ENCODE measurements at places on chromosomes 3 and 15.

GRCh38 chr3:33773637-33774036, 24.8 kb upstream of the PDCD6IP start:
- H3K36me3 ChIP-seq = no peaks in the 10 kb centered on the region
- no peak overlapping the region for H3K27ac ChIP-seq
- H3K4me1 ChIP-seq = no peaks in the 10 kb centered on the region
- H3K27me3 ChIP-seq = no peaks in the 10 kb centered on the region

- DNase-seq = peak; percentile 68
- peaks cover 94% of the 10 kb centered on the region for H3K27me3 ChIP-seq
- H3K4me3 ChIP-seq = peak within 1 kb of the TSS; percentile 71
- H3K27ac ChIP-seq = no peak within 1 kb of the TSS
- no peaks in the 10 kb centered on the region for H3K36me3 ChIP-seq
- no peaks in the 10 kb centered on the region for H3K4me1 ChIP-seq
These were observed at the start of gene WNT7A for GRCh38 chr3:13879946-13880810. WNT7A (minus strand) TSS chr3:13880071; CDS start chr3:13879816, 255 bp downstream.

GRCh38 chr15:60110909-60111308, 106.8 kb downstream of the FOXB1 start:
- H3K27me3 ChIP-seq = peaks cover 8% of the 10 kb centered on the region
- peak overlapping the region; percentile 25 for H3K27ac ChIP-seq
- DNase-seq = no peak
- peaks cover 23% of the 10 kb centered on the region for H3K4me1 ChIP-seq
- H3K36me3 ChIP-seq = peaks cover 15% of the 10 kb centered on the region

DNA sequence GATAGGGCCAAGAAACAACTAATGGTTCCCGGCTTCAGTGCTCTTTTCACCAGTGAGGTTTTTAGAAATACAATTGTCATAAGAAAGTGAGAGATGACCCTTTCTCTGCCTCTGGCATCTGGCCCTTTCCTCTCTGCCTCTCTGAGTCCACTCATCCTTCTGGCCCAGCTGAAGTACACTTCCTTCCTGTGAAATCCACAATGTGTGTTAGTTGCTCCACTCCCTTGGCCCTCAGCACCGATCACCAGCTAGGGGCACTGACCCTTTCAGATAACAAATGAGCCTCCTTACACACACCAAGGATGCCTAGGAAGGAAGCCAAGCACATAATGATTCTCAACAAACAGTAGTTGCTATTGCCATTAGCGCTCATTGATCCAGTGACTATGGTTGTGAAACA, 2.9 kb upstream of the CAV3 start:
- DNase-seq = no peak
- H3K4me1 ChIP-seq = peaks cover 11% of the 10 kb centered on the region
- H3K4me3 ChIP-seq = no peak overlapping the region
- H3K27ac ChIP-seq = no peak overlapping the region
- peaks cover 4% of the 10 kb centered on the region for H3K36me3 ChIP-seq

GRCh38 chr3:184746131-184747120, 34.6 kb upstream of the MAGEF1 start:
- peaks cover 11% of the 10 kb centered on the region for H3K27me3 ChIP-seq
- H3K36me3 ChIP-seq = no peaks in the 10 kb centered on the region
- no peak overlapping the region for H3K27ac ChIP-seq
- H3K4me1 ChIP-seq = peaks cover 42% of the 10 kb centered on the region

DNA sequence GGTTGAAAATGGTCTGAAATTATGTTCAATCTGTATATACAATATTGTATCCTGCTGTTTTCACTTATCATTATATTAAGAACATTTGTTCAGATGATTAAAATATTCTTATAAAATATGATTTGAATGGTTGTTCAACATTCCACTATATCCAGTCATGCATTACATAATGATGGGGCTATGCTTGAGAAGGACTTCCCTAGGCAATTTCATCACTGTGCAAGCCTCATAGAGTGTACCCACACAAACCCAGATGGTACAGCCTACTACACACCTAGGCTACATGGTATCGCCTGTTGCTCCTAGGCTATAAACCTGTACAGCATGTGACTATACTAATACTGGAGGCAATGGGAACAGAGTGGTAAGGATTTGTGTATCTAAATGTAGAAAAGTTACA, 30.5 kb downstream of the SLC7A14 start:
- no peak for DNase-seq
- H3K4me3 ChIP-seq = no peak overlapping the region
- H3K27me3 ChIP-seq = no peaks in the 10 kb centered on the region
- no peak overlapping the region for H3K27ac ChIP-seq
- no peaks in the 10 kb centered on the region for H3K4me1 ChIP-seq

DNA sequence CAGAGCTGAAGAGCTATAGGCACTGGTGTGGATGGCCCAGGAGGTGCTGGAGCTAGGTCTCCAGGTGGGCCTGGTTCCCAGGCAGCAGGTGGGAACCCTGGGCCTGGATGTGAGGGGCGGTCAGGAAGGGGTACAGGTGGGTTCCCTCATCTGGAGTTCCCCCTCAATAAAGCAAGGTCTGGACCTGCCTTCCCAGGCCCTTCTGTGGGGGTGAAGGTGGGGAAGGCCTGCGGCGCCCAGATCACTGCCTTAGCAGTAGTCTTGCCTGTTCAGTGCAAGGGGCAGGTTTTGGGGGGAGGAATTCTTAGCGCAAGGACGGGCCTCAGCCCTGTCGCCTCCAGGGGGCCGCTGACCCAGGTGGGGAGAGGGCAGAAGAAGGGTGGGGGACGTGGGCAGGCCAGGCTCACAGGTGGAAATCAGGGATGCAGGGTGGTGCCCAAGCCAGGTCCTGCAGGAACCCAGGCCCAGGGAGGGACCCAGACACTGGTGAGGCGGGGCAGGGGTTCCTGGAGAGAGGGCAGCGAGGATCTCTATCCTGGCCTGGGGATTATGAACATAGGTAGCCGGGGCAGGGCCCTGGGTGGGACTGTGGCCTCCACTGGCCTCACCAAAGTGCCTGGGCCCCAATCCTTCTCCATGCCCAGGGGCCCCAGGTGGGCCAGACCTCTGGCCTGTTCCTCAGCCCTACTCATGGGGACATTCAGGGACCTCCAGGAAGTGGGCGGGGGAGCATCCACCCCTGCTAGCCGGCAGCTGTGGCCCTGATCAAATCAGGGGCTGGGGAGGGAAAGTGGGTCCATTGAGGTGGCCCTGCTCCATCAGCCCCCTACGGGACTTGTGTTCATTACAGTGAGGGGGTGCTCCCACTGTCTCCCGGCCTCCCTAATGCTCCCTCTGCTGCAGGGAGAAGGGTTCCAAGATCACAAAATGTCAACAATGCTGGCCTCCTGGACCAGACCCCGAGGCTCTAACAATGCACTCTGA, 25.3 kb downstream of the HDAC11 start:
- no peaks in the 10 kb centered on the region for H3K36me3 ChIP-seq
- no peaks in the 10 kb centered on the region for H3K27me3 ChIP-seq
- H3K4me3 ChIP-seq = no peak overlapping the region
- no peak overlapping the region for H3K27ac ChIP-seq

GRCh38 chr15:64454282-64454681, 6.1 kb upstream of the ZNF609 start:
- H3K27me3 ChIP-seq = no peaks in the 10 kb centered on the region
- no peak overlapping the region for H3K27ac ChIP-seq
- DNase-seq = no peak
- H3K4me3 ChIP-seq = no peak overlapping the region

- peaks cover 4% of the 10 kb centered on the region for H3K4me1 ChIP-seq
- no peak overlapping the region for H3K27ac ChIP-seq
- H3K27me3 ChIP-seq = no peaks in the 10 kb centered on the region
These were observed 85.7 kb upstream of the SOX2 start for GRCh38 chr3:181626036-181626435.

GRCh38 chr15:61840090-61840489, 220.2 kb downstream of the VPS13C start:
- DNase-seq = no peak
- H3K4me1 ChIP-seq = peaks cover 6% of the 10 kb centered on the region
- peaks cover 2% of the 10 kb centered on the region for H3K27me3 ChIP-seq
- H3K4me3 ChIP-seq = no peak overlapping the region

GRCh38 chr3:58518291-58518789, 18.6 kb downstream of the ACOX2 start:
- no peaks in the 10 kb centered on the region for H3K27me3 ChIP-seq
- no peak overlapping the region for H3K4me3 ChIP-seq
- no peak for DNase-seq
- peaks cover 41% of the 10 kb centered on the region for H3K4me1 ChIP-seq
- H3K27ac ChIP-seq = peak overlapping the region; percentile 38

- H3K27me3 ChIP-seq = peaks cover 3% of the 10 kb centered on the region
- DNase-seq = no peak
- H3K4me1 ChIP-seq = peaks cover 71% of the 10 kb centered on the region
- H3K4me3 ChIP-seq = no peak overlapping the region
- H3K27ac ChIP-seq = no peak overlapping the region
- H3K36me3 ChIP-seq = peaks cover 22% of the 10 kb centered on the region
These were observed 355.0 kb downstream of the ERC2 start for GRCh38 chr3:56113231-56113630.

DNA sequence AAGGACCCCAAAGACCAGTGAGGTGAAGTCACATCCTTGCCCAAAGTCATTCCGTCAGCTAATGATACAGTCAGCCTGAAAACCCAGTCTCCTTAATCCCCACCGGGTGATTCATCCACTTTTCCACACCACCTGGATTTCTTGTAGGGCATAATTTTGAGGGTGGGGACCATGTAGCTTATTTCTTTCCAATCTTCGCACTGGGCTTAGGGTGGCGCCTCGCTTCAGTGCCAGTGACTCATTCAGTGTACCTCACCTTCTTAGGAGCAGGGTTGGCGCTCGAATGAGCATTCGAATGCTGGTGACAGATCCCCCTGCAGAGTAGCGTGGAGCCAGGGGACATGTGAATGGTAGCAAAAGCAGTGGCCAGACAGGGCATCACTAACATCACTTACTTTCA, 24.0 kb downstream of the BMF start:
- peaks cover 3% of the 10 kb centered on the region for H3K36me3 ChIP-seq
- no peak overlapping the region for H3K27ac ChIP-seq
- H3K4me1 ChIP-seq = peaks cover 62% of the 10 kb centered on the region
- no peak for DNase-seq
- peaks cover 28% of the 10 kb centered on the region for H3K27me3 ChIP-seq

- DNase-seq = no peak
- peaks cover 86% of the 10 kb centered on the region for H3K36me3 ChIP-seq
- H3K27me3 ChIP-seq = no peaks in the 10 kb centered on the region
- no peak overlapping the region for H3K4me3 ChIP-seq
- no peak overlapping the region for H3K27ac ChIP-seq
These were observed 23.0 kb downstream of the RBM5 start for GRCh38 chr3:50111757-50112156.

- H3K4me3 ChIP-seq = no peak overlapping the region
- DNase-seq = no peak
- H3K27ac ChIP-seq = no peak overlapping the region
- H3K4me1 ChIP-seq = peaks cover 5% of the 10 kb centered on the region
These were observed 3.9 kb upstream of the MUSTN1 start for GRCh38 chr3:52838561-52839267.

DNA sequence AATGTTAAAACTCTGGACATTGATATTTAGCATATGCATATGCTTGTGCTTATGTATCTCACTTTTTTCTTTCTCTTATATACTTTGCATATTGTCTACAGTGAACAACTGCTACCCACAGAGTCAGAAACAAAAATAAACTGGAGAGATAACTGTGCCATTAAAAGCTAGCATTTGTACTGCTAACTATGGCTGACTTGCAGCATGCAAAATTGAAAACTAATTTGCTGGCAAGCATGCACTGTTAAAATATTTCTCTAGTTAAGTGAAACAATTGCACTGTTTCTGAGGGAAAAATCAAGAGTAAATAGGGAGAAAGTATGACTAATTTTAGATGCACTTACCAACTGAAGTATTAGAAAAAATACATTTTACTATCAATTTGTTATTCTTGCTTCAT, 177.8 kb downstream of the CBLB start:
- H3K27me3 ChIP-seq = no peaks in the 10 kb centered on the region
- H3K36me3 ChIP-seq = peaks cover 6% of the 10 kb centered on the region
- no peak overlapping the region for H3K27ac ChIP-seq
- H3K4me1 ChIP-seq = peaks cover 4% of the 10 kb centered on the region
- H3K4me3 ChIP-seq = no peak overlapping the region

DNA sequence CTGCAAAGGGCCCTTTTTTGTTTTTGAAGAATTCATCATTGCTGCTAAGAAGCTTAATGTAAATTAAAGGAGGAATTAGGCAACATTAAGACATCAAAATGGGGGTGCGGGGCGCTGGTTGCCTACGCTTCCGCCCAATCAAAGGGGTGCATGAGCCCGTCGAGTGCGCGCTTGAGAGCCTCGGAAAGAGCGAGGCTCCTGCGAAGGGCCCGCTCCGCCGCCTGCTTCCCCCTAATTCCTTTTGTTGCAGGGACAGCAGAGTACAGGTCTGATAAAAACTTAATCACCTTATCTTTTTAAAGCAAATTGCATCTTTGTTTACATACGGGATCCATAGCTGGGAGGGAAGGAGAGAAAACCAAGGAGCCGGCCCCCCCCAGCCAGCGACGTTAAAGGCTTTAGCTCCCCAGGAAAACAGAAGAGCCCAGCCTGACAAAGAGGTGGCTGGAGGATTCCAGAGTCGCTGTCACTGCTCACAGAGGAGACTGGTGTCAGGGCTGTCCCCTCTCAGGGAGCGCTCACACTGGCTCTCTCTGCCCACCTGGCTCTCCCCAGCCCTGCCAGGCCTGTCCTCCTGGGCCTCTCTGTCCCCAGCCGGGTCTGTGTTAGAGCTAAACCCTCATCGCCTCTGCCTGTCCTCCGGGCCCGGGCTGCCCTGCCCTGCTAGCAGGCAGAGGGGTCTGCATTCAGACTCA, 67.3 kb downstream of the DNAJB8 start:
- H3K36me3 ChIP-seq = no peaks in the 10 kb centered on the region
- H3K27ac ChIP-seq = no peak overlapping the region
- no peak overlapping the region for H3K4me3 ChIP-seq
- H3K27me3 ChIP-seq = no peaks in the 10 kb centered on the region
- no peak for DNase-seq

- no peaks in the 10 kb centered on the region for H3K27me3 ChIP-seq
- peaks cover 37% of the 10 kb centered on the region for H3K4me1 ChIP-seq
- no peak for DNase-seq
- H3K36me3 ChIP-seq = no peaks in the 10 kb centered on the region
These were observed 1.3 kb upstream of the MESD start for GRCh38 chr15:80990955-80991354.

DNA sequence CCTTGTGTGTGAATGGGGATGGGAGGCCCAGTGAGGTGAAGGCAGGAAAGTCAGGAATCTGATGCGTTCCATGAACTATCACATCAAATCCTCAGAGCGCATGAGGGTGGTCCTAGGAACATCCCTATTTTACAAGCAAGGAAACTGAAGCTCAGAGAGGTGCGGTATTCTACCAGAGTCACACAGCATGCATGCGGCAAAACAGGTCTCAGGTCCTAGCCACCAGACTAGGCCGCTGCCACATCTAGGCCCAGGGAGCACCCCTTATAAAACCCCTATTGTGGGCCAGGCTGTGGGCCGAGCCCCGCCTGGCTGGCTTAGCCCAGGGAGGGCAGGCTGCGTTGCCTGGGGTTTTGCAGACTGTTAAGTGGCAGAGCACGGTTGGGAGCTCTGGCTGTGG, 17.9 kb upstream of the GRIP2 start:
- peaks cover 26% of the 10 kb centered on the region for H3K4me1 ChIP-seq
- H3K36me3 ChIP-seq = no peaks in the 10 kb centered on the region
- no peak overlapping the region for H3K4me3 ChIP-seq
- no peak overlapping the region for H3K27ac ChIP-seq
- no peaks in the 10 kb centered on the region for H3K27me3 ChIP-seq

- no peaks in the 10 kb centered on the region for H3K27me3 ChIP-seq
- H3K27ac ChIP-seq = peak overlapping the region; percentile 84
- H3K36me3 ChIP-seq = no peaks in the 10 kb centered on the region
These were observed 3.0 kb downstream of the SNAP23 start for GRCh38 chr15:42498212-42499068.
